Naive thymus-derived CD4-positive, alpha-beta T cell (primary cell): ENCODE measurements at places on chromosomes 5 and 9.

DNA sequence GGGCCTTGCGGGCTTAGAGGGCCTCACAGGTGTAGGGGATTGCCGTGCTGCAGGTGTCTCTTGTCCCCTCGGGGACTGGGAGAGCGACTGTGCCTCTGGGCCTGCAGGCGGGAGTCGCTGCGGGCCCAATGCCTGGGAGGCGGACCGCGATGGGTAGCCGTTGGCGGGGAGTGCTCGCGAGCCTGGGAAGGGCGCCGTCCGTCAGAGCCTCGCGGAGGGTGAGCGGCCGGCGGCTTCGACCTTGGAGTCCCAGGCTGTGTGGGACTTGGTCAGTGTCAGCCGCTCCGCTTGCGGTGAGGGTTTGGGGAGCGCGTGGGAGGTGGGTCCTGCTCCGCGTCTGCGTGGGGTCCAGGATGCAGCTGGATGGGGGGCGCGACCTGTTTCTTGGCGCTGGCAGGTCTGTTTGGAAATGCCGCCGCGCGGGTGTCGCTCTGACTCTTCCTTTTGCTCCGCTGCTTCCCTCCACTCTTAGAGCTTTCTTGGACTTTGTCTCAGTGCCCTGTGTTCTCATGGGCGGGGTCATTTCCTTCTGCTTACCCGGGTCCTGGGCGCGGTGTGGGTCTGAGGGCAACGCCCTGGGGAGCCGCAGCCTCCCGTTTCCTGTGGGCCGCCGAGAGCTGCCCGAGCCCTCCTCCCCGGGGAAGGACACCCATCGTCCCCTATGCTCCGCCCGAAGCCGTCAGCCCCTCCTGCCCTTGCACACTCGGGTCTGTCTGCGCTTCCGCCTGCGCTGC, 88.9 kb upstream of the CACNA1B start:
- no peak for DNase-seq

- DNase-seq, result no peak
These were observed 123.0 kb upstream of the MTAP start for GRCh38 chr9:21679432-21679831.

- peak; percentile 16 for DNase-seq
These were observed 149.5 kb downstream of the C9orf152 start for GRCh38 chr9:110058304-110058953.

DNA sequence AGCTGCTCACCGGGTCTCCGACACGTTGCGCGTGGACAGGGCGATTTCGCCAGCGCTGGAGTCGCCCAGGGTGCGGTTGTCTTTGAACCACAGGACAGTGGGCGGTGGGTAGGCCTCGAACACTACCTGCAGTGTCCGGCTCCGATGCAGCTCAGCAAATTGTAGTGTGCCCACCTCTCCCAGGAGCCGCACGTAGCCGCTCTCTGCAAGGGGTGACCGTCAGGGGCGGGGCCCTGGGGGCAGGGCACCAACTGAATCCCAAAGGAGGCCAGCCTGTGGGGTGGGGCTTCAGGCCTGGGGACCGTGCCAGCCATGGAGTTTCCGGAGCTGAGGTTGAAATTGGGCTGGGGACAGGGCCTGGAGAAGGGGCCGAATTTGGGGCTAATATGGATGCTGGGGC, 22.9 kb downstream of the PDGFRB start:
- no peak for DNase-seq

- DNase-seq, result no peak
These were observed 308.9 kb downstream of the SLIT3 start for GRCh38 chr5:168992016-168992415.

- DNase-seq, result no peak
These were observed 28.2 kb upstream of the CREBRF start for GRCh38 chr5:173027905-173028304.

DNA sequence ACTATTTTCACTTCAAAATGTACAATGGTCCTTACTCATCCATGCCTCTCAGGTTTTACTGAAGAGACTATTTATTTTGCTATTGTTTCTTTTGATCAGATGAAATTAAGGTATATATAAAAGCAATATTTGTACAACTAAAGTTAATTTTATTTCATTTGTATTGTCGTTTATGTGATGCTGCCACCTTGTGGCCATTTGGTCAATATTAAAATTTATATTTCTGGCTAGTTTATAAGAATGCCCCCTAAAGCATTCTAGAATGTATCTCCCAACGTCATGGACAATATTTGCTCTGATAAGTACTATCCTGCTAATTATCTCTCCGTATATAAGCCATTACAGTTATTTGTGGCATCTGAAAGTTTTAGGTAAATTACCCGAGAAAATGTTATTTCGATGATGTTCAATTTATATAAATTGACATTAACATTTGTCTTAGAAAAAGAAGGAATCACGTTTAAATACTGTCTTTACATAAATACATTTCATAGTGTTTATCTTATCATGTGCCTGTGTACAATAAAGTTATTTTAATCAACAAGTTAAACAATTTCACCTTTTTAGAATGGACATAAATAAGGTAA, 680.0 kb downstream of the TAF11L14 start:
- no peak for DNase-seq

- DNase-seq, result no peak
These were observed 142.7 kb upstream of the ADAMTSL1 start for GRCh38 chr9:18331310-18331684.

- DNase-seq, result no peak
These were observed 49.2 kb downstream of the KIAA1958 start for GRCh38 chr9:112535811-112536210.

- DNase-seq, result no peak
These were observed 633.5 kb downstream of the DTWD2 start for GRCh38 chr5:118354797-118355196.

GRCh38 chr5:99315413-99316183, 386.8 kb upstream of the CHD1 start:
- DNase-seq, result no peak

DNA sequence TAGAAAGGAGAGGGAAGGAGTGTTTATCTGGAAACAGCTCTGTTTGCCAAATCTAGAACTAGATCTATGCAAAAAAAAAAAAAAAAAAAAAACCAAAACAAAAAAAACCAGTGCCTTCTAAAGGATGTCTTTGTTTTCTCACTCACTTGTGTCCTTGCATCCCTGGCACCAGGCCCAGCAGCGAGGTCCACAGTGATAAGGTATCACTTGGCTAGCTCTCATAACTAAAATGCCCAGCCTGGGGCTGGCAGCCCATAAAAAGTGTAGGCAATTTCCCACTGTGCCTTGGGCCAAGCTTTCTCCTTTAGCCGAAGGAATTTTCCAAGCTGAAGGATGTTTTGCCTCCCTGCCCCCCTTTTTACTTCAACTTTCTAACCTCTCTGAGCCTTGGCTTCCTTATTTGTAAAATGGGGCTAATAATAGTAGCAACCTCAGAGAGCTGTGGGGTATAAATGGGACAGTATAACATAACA, 20.8 kb downstream of the RGS3 start:
- no peak for DNase-seq
